ENCODE measurements at places on chromosomes 11 and 22.
A peak's percentile ranks its signal among the peaks of the same experiment; 100 is the strongest.

- no peak for DNase-seq
Observed at GRCh38 chr22:26271427-26271826, 102.2 kb downstream of the SEZ6L start.

- no peak for DNase-seq
Observed at GRCh38 chr11:76661306-76661751, 9.2 kb downstream of the LRRC32 start.

GRCh38 chr22:45602004-45602733 is 69.5 kb upstream of the ATXN10 start:
- DNase-seq, result no peak

DNA sequence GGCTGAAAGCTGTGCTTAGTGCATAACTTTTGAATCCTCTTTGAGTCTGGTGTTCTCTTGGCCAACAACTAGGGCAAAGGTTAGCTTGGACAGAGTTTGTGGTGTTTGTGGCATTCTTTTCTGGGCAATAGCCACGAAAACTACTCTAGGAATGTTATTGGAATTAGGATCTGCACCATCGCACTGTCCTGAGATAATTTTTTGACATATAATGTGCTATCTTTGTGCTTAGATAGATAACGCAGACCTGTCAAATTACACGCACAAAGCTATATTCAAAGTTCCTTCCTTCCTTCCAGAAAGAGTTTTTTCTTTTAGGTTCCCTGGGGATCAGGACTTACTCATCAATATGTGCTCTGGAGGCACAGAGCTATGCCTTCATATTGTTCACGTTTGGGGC is 166.8 kb upstream of the MTMR2 start:
- DNase-seq, result peak; percentile 68

DNA sequence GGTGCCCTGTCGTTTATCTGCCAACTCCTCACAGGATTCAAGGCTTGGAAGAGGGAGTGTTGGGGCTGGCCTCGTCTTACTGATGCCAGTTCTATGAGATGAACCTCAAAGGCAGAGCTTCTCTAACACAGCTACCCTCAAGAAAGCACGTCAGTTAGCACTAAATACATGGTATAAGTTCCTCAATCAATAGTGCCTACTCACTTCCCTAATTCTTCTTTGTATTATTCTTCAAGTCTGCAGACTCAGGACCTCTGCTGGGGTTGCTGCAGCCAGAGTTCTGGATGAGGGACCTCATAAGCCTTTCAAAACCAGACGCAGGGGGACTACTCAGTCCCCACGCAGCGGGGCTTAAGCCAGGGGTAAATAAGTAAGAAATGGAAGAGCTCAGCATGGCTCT is 118.3 kb downstream of the VPREB1 start:
- no peak for DNase-seq

- DNase-seq, result no peak
Observed at GRCh38 chr11:128361451-128362020, 225.8 kb downstream of the ETS1 start.

GRCh38 chr22:49600891-49601431 is 226.7 kb downstream of the BRD1 start:
- DNase-seq, result no peak

DNA sequence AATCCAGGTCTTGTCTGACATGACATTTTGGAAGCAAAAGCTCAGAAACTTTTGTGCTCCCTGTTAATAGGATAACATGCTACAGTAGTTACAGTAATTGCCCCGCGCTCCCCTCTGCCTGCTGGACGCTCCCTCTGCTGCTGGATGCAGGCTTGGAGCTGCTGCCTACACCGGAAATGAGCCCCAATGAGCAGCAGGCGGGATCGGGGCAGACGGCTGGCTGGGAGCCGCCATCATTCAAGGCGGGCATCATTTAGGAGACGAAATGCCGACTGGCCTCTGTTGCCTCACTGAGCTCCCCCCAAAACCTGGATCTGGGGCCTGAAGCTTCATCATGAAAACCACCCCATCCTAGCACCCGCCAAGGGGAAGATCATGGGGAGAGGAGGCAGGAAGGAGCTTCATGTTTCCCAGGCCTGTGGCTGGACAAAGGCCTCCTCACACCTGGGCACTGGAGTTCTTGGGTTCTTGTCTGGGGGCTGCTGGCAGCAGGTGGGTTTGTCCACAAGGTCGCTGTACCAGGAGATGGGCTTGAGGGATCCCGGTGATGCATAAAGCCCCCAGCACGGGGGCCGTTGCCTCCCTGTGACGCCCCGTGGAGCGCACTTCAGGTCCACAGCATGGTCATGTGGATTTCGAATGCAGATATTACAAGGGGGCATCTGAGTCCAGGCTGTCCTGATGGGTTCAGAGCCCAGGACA is 664.3 kb downstream of the BRD1 start:
- DNase-seq, result no peak

GRCh38 chr11:69218946-69219720 is 63.4 kb downstream of the SMIM38 start:
- no peak for DNase-seq

DNA sequence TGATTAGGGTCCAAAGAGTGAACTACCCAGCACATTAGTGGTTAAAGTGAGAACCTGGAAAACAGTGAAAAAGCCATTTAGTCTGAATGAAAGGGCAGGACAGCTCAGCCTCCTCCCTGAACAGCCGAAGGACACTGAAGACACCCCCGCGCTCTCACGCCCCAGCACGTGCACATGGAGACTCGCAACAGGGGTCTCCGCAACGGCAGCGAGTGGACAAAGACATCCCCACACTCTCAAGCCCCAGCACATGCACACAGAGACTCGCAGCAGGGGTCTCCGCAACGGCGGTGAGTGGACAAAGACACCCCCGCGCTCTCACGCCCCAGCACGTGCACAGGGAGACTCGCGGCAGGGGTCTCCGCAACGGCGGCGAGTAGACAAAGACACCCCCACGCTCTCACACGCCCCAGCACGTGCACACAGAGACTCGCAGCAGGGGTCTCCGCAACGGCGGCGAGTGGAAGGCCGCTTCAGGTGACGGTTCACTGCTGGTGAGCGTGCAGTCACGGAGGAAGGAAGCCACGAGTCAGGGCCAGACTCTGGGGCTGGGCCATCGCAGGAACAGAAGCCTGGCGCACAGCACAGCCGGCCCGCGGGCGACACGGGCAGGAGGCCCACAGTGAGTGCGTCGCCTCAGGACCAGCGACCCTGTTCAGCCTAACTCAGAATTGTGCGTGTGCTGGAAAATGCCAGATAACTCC is 43.6 kb downstream of the BRD1 start:
- DNase-seq, result no peak

DNA sequence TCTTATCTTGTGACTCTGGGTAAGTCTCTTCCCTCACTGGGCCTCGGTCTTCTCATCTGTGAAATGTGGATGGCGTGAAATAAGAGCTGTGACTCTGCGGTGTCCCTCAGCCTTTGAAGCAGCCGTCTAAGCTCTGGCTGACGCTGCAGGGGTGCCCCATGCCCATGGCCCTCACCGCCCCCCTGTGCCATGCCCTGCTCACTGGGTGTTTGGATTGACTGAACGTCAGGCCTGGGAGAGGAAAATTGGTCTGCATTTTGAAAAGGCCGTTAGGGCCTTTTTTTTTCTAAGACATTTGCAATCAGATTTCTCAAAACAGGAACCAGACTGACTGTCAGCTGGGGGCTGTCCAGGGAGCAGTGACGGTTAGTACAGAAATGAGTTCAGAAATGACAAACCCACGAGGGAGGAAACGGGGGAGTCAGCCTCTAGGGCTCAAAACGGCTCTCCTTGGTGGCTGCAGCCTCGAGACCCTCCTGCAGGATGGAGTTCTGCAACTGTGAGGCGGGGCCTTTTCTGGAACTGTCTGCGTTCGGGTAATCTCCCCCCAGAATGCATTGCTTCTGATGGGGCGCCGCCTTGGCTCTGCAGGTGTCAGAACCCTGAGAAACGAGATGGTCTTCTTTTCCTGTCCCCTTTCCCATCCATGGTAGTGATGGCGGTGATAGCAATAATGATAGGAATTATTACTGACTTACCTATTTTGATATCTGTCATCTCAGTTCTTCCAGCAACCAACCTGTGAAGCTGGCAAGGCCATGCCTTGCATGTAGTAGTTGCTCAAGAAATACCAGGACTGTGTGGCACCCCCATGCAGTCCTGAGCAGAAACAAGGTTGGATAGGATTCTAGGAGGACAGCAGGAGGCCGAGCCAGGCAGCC is 2.0 kb downstream of the GRK2 start:
- DNase-seq, result no peak

- no peak for DNase-seq
Observed at GRCh38 chr22:49712195-49712791, 115.4 kb downstream of the BRD1 start.

- DNase-seq, result no peak
Observed at GRCh38 chr11:68950270-68950669, 30.5 kb downstream of the MRGPRD start.

- no peak for DNase-seq
Observed at GRCh38 chr11:32068134-32068870, 22.6 kb upstream of the RCN1 start.

- DNase-seq, result peak; percentile 64
Observed at GRCh38 chr11:112219476-112220232, 6.6 kb upstream of the PTS start.

DNA sequence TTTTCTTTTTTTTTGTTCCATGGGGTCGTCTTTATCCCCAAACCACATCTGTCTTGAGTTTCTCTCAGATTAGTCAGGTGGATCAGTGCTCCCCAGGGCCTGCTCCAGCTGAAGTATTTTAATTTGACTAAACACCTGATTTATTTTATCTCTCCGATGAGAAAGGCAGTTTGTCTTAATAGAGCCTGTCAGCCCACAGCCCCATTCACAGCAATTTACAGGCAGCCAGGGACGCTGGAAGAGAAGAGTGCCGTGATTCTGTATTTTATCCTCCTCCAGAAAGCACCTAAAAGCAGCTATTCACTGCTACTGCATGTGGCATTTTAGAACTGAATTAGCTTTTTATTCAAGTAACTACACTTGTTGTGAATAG is 164.5 kb downstream of the SOX6 start:
- DNase-seq, result no peak

- no peak for DNase-seq
Observed at GRCh38 chr11:131816051-131816450, 445.6 kb downstream of the NTM start.

- DNase-seq, result peak; percentile 63
Observed at GRCh38 chr11:66429983-66430602, 8.6 kb downstream of the MRPL11 start.

DNA sequence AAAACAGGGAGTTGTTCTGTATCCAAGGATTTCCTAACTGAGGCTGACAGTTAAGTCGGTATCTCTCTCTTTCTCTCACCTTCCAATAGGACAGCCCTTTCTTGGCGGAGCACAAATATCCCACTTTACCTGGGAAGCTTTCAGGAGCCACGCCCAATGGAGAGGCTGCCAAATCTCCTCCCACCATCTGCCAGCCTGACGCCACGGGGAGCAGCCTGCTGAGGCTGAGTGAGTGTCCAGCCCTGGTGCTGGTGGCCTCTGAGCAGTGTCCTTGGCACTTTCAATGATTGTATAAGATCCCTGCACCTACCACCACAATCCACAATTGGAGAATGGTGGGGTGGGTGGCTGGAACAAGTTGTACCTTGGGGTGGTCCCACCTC is 33.7 kb downstream of the CYB5R2 start:
- DNase-seq, result no peak

DNA sequence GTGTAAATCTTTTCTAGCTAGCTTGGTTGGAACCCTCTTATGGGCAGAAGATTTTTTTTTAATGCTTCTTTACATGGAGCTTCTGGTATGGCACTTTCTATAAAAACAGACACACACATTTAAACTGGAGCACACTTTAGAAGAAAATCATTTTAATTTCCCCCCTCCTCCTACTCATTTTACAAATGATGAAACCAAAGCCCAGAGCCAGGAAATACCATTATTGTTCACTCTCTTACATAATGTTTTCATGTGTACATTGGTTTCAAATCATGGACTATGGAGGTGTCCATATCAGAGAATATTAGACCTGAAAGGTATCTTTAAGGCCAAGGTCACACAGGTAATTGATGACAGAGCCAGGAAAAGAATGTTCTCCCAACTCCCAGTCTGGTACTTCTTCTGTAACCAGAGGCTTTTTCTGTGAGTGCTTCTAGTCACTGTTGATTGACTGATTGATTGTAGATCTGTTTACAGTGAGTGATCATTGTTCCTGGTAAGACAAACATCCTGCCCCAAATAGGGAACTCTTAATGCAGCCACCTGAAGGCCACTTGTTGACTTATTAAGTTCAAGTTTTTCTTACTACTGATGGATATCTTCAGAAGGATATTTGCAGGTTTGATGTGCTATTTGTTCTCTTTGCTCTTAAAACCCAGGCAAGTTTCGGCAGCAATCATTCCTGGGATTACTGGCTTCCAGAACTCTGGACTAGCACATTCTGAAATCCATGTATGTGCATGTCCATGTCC is 26.8 kb upstream of the ME3 start:
- no peak for DNase-seq

- peak; percentile 49 for DNase-seq
Observed at GRCh38 chr11:65719871-65720210, 757 bp downstream of the RNASEH2C start.

- no peak for DNase-seq
Observed at GRCh38 chr11:58775066-58775708, 43.4 kb upstream of the GLYAT start.

- no peak for DNase-seq
Observed at GRCh38 chr22:48819232-48819631, 1008.4 kb downstream of the BRD1 start.

DNA sequence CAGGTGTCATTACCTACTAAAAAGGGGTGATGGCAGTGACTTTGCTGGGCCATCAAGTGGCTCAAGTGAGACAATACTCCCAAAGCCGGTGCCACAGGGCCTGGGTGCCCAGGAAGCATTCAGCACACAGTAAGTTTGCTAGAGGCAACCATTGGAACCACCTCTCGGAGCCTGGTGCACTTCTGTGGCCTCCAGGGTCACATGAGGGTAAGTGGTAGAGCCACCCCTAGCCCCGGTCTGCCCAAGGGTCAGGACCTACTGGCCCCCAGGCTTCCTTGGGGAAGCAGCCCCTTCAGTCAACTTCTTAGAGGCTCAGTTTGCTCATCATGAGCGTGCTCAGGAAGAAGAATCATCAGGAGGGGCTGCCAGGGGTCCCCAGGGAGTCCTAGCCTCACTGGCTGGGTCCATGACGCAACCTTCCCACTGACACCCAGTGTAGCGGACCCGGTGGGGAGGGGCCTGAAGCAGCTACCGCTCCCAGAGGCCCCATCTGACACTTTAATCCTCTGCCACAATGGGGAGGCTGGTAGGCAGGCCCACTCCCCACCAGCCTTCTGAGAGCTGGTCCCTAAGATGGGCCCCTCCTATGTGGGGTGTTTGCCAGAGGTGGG is 17.5 kb upstream of the RASL10A start:
- DNase-seq, result no peak

DNA sequence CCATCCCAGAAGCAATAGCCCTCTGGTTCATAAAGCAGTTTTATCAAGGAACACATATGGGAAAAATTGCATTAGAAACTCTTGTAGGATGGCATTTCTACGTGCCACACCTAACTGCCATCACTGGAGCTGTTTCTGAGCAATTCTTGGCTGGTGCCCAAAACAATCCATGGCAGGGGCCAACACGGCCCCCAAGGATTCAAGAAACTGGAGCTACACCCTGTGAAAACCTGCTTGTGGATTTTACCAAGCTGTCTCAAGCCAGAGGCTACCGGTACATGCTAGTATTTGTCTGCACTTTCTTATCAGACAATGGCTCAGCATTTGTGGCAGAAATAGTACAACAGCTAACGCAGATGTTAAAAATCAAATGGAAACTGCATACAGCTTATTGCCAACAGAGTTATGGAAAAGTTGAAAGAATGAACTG is 42.4 kb upstream of the GLYAT start:
- DNase-seq, result no peak

- DNase-seq, result no peak
Observed at GRCh38 chr11:115499891-115500290, 4.3 kb downstream of the CADM1 start.

GRCh38 chr22:46596819-46597218 is 23.4 kb upstream of the GRAMD4 start:
- DNase-seq, result no peak
